Activated naive CD4-positive, alpha-beta T cell (primary cell): ENCODE measurements at places on chromosomes 11 and 22.

DNA sequence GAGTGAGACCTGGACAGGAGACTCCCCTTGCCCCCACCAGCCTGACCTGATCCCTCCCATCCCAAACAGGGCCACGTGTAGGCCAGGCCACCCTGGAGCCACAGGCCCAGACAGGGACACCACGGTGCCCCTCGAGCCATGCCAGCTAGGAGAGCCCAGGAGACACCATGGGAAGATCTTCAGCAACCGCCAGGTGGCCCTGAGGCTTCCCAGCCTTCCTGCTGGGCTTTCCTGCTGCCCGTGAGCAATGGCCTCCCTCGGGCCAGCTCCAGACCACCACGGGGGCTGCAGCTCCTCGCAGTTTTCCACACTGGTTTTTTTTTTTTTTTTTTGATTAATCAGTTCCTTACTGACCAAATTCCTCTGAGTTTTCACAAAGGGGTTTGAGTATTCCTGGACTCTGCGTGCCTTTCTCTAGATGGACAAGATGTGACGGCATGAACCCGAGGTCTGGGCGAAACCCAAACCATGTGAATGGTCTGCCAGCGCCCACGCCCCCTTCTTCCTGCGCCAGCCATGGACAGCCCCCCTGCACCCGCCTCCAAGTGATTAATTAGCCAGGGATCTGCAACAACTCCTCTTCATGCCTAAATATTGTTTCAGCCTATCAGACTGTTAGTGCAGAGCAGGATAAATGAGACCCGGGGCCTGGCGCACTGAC, 40.9 kb downstream of the TBX1 start:
- DNase-seq, result no peak

GRCh38 chr22:32202539-32203180, 2.2 kb downstream of the RFPL2 start:
- no peak for DNase-seq

DNA sequence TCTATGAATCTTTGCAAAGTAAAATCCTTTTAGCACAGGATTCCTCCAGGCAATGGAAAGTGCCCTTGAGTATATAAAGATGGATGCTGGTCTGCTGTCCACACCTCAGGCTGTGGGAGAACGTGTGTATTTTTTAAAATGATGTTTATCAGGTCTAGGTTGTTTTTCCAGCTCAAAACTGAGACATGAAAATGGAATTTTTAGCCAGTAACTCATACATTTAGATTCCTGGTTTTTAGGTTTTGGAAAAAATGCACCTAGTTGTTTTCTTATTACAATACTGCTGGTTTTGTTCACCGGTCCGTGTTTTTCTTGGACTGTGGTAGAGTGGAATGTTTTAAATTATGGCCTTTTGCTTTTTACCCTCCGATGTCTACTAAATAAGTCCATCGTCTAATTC, 554.7 kb downstream of the SOX6 start:
- no peak for DNase-seq

DNA sequence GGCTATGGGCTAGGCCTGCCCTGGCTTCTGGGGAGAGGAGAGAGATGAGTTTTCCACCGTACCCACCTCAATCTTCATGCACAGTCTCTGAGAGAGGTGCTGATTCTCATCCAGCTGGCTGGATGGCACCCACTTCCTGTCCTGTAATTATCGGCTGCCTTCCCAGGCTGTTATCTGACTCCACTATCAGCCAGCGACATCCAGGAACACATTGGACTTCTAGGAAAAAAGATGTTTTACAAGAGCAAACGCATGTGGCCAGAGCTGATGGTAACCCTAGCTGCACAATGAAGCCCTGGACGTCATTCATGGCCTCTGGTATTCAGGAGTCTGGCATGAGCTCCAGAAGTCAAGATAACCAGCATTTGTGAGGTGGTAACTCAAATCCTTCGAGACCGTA, 137.4 kb downstream of the EHF start:
- no peak for DNase-seq

DNA sequence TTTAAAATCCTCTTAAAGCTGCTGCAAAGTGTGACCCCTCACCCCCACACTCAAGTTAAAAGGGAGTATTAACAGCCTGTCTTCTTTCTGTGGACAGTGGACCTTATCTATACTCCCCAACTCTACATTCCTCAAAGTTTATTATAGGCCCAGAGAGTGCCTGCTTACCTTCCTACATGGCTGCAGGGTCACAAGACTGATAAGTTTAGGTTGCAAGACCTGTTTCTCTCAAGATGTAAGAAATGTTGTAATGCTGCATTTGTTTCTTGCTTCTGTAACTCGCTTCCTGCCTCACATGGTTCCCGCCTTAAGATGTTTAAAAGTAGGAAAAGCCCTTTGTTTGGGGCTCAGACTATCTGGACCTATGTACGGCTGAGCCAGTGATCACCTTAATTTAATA, 10.1 kb upstream of the NXPE1 start:
- DNase-seq, result no peak

DNA sequence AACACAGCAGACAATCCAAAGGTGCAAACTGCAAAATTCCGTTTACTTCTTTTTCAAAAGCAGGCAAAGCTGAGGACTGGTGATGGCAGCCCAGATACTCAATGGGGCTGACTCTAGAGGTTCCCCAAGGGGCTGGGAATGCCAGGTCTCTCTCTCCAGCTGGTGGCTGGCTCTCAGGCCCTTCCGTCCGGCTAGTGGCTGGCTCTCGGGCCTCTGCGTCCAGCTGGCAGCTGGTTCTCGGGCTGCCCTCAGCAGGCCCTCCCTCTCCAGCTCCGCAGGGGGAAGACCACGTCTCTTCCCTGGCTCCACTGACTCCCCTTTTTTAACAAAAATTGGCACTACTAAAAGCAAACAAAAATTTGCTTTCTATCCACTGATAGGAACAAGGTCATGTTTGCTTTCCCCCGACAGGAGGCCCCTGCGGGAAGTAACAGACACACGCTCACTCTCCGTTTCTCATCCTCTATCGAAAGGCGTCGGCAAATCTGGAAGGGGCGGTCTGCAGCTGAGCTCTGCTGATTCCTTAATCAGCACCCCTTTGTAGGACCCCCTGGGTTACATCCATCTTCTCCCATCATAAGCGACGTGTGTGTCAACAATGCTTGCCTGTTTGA, 381.4 kb downstream of the BRD1 start:
- no peak for DNase-seq

GRCh38 chr11:120344302-120345004, 8.2 kb downstream of the ARHGEF12 start:
- no peak for DNase-seq

DNA sequence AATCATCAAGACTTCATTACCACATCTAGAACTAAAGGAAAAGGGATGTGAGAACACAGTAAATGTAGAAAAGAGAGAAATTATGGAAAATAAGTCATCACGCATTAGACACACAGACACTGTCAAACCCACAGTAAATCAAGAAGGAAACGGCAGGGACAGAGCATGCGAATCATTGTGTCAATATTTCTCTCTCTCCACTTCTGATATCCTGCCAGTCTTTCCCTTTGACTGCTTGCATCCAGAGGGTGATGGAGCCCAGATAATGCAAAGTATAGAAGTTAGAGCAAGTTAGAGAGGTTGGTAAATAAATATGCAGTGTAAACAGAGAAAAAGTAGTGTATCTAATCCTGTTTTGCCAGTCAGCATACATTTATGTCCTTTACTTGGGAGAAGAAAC, 706.8 kb upstream of the ANO3 start:
- no peak for DNase-seq

DNA sequence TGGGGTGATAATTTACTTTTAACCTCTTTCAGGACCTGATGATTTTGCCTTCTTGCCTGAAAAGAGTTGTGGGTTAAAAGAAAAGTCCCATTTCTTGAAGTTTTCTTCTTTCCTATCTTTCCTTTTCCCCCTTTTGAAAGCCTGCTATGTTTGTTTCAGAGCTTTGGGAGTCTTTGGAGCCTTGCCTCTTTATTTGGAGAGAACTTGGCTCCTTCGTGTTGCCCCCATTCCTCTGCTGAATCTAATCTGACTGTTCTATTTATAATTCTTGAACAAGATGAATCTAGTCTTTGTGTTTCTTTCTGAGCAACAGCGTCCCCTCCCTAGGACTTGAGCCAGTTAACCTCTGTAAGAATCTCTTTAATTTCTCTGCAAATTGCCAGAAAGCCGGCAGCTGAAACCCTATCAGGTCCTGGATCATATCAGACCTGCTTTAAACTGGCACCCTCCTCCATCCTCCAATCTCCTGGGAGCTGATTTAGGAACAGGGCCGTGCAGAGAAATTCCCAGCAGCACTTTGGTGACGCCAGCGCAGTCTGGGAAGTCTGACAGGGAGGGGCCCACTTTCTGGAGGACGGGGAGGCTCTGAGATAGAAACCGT, 289.1 kb upstream of the SORL1-AS1 start:
- DNase-seq, result no peak

DNA sequence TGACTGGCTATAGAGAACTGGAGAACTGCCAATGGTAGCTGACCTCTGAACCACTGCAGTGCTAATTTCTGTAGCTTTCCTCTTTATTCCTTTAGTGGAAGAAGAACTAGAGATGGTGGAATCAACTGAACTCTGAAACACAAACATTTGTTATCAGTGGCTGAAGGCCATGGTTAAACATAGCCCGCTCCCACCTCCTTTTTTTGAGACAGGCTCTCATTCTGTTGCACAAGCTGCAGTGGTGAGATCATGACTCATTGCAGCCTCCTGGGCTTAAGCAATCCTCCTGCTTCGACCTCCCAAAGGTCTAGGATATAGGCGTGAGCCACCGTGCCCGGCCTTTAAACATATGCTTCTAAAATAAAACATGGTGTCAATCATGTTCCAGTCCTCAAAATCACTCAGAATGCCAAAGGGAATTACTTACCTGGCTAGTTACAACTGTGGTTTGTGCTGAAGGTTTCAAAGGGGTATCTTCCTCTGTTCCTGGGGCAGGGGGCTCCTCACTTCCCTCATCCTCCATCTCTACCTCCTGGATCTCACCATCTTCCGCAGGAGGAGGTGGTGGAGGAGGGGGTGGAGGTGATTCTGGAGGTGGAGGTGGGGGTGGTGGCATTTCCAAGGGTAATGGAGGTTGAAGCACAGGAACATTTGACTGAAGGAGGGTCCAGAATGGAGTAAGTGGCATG, 9.0 kb upstream of the AGBL2 start:
- no peak for DNase-seq

DNA sequence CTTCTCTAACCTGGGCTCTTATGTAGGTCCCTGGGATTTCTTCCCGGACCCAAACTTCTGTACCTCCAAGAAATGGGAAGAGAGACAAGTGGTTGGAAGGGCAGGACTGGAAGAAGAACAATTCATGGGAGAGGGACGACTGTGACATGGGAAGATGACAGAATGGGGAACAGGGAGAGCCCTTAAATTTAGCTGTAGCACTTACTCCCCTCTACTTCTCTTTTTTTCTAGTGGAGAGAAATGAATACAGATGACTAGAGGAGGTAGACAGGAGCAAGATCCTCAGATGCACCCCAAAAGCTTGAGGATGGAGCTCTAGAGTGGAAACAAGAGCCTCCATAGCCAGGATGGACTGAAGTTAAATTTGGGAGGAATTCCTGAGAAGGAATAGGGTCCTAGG, 2.3 kb downstream of the RHOG start:
- DNase-seq, result no peak

DNA sequence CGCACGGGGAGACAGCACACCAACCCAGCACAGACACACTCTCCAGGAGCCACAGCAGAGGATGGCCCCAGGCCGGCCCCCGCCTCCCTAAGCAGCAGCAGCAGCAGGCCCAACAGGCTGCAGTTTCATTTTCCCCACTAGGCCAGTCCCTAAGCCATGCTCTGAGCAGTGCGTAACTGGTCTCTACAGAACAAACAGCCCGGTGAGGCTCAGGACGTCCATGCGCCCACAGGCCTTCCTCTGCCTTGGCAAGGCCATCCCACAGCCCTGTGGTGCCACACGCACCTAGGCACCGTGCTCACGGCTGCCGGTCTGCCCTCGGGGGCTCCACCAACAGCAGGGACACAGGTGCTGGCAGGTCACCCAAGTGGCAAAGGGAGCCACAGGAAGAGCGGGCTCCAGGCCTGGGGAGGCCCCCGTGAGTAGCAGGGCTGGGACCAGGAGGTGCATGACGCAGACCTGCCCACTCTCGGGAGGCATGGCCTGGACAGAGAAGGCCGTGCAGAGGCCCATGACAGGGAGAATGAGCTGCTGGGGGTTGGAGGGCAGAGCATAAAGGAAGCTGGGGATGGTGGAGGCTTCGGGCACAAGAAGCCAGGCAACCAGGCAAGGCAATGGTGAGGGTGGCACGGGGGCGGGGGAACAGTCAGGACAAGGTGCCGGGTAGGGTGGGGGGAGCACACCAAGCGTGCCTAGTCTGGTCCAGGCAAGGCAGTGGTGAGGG, 1.4 kb upstream of the MOB2 start:
- no peak for DNase-seq
